ENCODE measurements at places on chromosomes 11 and 22.

DNA sequence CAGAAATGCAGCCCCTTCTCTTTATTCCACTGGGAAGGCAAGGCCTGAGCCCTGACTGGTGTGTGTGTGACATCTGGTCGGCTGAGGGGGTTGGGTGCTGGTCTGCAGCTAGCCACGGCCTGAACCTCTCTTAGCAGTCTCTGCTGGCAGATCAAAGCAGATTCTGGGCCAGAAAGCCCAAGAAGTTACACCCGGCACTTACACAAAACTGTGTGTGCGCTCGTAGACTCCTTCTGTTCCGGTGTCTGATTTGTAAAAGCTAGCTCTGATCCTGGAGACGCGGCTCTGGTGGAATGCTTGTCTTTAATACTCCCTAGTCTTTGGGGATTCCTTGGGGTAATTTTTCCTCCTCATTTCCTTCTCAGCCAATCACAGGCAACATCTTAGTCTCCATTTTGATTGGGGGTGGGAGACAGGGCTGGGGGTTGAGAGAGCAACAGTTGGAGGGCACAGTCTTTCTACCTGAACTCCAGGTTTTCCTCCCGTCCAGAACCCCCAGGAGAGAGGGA, 5.5 kb downstream of the PKNOX2 start:
- peaks cover 10% of the 10 kb centered on the region for H3K4me1 ChIP-seq
- no peaks in the 10 kb centered on the region for H3K36me3 ChIP-seq
- H3K27me3 ChIP-seq, result peaks cover 64% of the 10 kb centered on the region

DNA sequence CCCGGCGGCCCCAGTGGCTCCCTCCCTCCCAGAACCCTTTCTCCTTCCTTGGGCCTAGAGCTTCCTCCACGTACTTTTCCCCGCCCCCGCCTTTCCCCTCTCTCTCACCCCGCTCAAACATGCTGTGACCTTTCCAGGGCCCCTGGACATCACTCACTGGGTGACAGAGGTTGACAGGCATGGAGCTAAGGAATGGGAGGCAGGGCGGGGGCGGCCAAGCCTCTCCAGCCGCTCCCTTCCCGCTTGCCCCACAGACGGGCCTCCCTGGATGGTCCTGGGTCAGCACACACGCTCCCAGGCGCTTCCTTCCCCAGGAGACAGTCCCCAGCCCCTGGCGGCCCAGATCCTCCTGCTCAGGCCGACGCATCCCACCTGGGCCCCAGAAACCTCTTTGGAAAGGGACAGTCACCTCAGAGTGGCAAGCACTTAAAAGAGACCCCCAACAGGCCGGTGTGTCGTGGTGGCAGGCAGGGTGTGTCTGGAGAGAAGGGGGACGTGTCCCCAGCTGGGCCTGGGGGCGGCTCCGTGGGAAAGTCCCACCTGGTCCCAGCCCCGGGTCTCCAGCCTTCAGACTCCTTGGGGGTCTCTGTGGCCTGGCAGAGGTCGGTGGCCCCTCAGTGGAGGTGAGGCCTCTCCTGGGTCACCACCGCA, 8.8 kb downstream of the H19 start:
- no peaks in the 10 kb centered on the region for H3K27me3 ChIP-seq
- DNase-seq, result no peak
- no peaks in the 10 kb centered on the region for H3K36me3 ChIP-seq
- H3K27ac ChIP-seq, result no peak overlapping the region
- no peaks in the 10 kb centered on the region for H3K4me1 ChIP-seq
- H3K4me3 ChIP-seq, result no peak overlapping the region

GRCh38 chr11:82315093-82315492, 418.6 kb downstream of the FAM181B start:
- H3K4me3 ChIP-seq, result no peak overlapping the region
- no peaks in the 10 kb centered on the region for H3K36me3 ChIP-seq
- peaks cover 2% of the 10 kb centered on the region for H3K27me3 ChIP-seq
- DNase-seq, result peak; percentile 30

DNA sequence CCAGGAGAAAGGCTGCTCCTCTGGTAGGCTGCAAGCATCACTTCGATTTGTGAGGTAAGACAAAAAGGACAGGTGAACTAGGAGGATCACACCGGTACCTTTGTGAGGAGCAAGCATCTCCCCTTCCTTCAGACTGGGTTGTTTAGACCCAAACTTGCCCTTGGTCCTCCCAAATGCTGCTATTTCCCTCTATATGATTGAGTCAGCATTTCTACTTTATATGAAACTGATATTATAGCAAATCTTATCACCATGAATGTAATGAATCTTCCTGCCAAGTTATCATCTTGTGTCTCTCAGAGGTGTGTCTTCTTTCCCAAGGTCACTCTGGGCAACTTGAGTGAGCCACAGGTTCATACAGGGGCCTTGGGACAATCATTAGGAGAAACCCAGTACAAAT, 61.0 kb downstream of the KIRREL3 start:
- H3K4me1 ChIP-seq, result no peaks in the 10 kb centered on the region
- H3K4me3 ChIP-seq, result no peak overlapping the region
- no peaks in the 10 kb centered on the region for H3K36me3 ChIP-seq
- H3K27ac ChIP-seq, result no peak overlapping the region
- DNase-seq, result no peak
- no peaks in the 10 kb centered on the region for H3K27me3 ChIP-seq

DNA sequence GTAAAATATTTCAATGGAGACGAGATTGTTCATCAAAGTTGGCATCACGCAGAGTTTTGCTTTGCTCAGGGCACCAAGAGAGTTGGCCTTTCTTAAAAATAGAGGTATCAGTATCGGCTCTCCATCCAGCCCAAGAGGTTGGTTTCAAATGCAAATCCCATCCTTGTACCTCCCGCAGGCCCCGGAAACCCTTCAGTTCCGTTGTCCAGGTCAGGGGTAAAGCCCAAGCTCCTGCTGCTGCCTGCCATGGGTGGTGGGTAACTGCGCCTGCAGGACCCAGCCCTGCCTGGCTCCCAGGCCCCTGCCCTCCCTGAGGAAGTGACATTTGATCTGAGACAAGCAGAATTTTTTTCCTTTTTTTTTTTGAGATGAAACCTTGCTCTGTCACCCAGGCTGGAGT, 49.3 kb upstream of the RTL6 start:
- H3K27ac ChIP-seq, result no peak overlapping the region
- peaks cover 9% of the 10 kb centered on the region for H3K27me3 ChIP-seq
- no peak for DNase-seq
- H3K36me3 ChIP-seq, result no peaks in the 10 kb centered on the region
- H3K4me3 ChIP-seq, result no peak overlapping the region

DNA sequence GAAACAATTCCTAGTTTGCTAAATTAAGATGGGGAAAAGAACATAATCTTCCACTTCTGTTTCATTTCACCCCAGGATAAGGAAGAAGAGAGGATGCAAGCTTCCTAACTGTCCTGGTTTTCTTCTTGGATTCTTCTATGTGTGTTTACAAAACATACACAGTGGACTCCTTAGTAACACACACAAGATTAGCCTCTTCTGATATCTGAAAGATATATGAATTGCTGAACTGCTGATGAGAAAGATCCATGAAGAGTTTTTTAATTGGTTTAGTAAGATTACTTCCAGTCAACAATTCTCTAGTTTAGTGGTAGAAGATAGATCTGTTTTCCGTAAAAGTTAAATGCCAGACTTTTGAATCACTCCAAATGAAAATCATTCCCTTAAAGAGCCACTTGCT, 86.8 kb downstream of the WT1 start:
- H3K27ac ChIP-seq, result no peak overlapping the region
- H3K4me3 ChIP-seq, result no peak overlapping the region
- peaks cover 1% of the 10 kb centered on the region for H3K4me1 ChIP-seq
- peaks cover 6% of the 10 kb centered on the region for H3K27me3 ChIP-seq

- H3K27ac ChIP-seq, result no peak overlapping the region
- H3K4me1 ChIP-seq, result peaks cover 25% of the 10 kb centered on the region
- H3K27me3 ChIP-seq, result no peaks in the 10 kb centered on the region
- peaks cover 15% of the 10 kb centered on the region for H3K36me3 ChIP-seq
Measured at GRCh38 chr11:35721651-35722282, 59.2 kb downstream of the TRIM44 start.
